HT1080 (cell line): ENCODE measurements at places on chromosomes 6 and 20. TPM values are rescaled to one million over a fixed set of nuclear protein-coding genes. Genes with fewer than 3 reads are reported as not detected.

Gene SLC32A1
- total RNA-seq: not detected in 2 replicates

Gene NOX3
- not detected in 2 replicates for total RNA-seq

- DNase-seq: no peak
Measured at GRCh38 chr6:11918739-11919605, 93.1 kb upstream of the HIVEP1 start.

- no peak for DNase-seq
Measured at GRCh38 chr20:58212636-58213035, 15.8 kb downstream of the ANKRD60 start.

- DNase-seq: no peak
Measured at GRCh38 chr6:160024152-160024551, 55.3 kb downstream of the IGF2R start.
